NCI-H1105 (cell line): ENCODE measurements at places on chromosomes 4 and X.

DNA sequence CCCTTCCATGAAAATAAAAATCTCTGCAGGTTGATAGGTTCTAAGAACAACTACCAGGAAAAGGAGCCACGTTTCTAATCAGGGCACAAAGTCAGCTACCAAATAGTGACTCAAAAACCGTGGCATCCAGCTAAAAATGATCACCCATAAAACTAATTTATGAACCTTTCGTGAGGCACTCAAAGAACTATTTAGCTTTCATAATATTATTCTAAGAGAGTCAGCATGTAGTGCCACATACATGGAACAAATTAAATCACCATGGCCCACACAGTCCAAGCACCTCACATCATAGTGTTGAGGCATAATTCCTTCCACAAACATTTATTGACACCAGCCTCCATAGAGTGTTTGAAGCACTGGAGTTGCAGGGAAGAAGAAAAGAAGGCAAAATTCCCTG lies 252.0 kb upstream of the PPARGC1A start:
- DNase-seq: no peak

GRCh38 chrX:39214387-39215126 lies 413.3 kb downstream of the MID1IP1 start:
- DNase-seq: no peak

- DNase-seq: peak; percentile 14
These were observed 59.9 kb downstream of the RTL9 start for GRCh38 chrX:110418316-110419235.

GRCh38 chr4:87853108-87853507 lies 20.3 kb downstream of the MEPE start:
- peak; percentile 36 for DNase-seq

- DNase-seq: peak; percentile 37
These were observed 49.9 kb upstream of the SCRG1 start for GRCh38 chr4:173448608-173449379.

DNA sequence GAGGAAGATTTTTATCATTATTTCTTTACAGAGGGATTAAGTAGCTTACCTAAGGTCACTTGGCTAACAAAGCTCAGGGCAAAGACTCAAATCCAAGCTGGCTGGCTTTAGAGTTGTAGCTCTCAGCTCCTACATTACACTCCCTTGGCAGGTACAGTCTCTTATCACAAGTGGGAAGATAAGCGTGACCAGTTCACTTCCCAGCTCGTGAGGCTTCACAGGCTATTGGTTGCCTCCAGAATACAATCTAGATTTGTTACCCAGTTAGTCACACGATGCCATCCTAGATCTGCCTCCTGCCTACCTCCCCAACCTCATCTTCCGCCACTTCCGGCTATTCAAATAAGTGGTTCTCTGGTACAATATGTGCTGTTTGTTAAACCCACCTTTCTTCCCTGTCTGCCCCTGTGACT lies 3.7 kb downstream of the MMRN1 start:
- no peak for DNase-seq
